ENCODE measurements at places on chromosomes 4 and X.

GRCh38 chrX:64150775-64151174, 54.7 kb downstream of the AMER1 start:
- DNase-seq = no peak

GRCh38 chrX:57155171-57155570, 18.0 kb upstream of the SPIN2A start:
- no peak for DNase-seq

GRCh38 chr4:1348014-1348513, 1.1 kb downstream of the UVSSA start:
- DNase-seq = no peak

- no peak for DNase-seq
These were observed 17.5 kb upstream of the C4orf36 start for GRCh38 chr4:86909546-86910295.

- DNase-seq = peak; percentile 1
These were observed at the start of gene MID2 for GRCh38 chrX:107825698-107826237. TSS of gene MID2 (plus strand) at chrX:107825866. CDS start at chrX:107826427, 561 bp downstream.

DNA sequence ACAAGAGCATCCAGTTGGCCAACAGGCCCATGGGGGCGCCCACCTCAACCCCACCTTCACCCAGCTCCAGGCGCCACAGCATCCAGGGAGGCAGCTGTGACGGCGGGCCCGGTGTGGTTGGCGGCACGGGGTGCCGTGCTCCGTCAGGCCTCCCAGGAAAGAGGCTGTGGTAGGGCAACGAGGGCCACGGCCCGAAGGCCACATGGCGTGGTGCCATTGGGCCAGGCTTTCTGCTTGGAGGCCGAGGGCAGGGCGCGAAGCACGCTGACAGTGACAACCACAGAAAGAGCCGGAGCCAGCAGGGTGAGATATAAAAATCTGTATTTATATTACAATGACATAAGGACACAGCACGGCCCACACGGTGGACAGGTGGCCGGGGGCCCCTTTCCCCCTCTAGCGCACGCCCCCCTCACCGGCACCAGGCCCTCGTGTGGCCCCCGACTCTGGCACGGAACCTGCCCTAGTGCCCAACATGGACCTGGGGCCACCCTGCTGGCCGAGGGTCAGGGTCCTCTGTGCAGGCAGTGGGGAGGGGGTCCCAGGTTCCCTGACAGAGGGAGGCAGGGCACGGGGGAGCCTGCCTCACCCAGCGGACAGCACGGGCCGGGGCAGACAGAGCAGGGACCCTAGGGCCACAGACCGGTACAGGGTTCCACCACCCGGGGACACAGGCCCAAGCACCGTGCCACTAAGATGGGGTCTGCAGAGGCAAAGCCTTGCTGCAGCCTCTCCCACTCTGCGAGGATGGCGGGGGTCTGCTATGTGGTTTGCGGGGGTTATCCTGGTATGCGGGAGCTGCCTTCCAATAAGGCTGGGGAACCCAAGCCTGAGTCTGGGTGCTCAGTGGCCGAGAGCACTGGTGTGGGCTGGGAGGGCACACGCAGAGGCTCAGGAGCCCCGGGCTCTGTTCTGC, 5.5 kb upstream of the HAUS3 start:
- no peak for DNase-seq

DNA sequence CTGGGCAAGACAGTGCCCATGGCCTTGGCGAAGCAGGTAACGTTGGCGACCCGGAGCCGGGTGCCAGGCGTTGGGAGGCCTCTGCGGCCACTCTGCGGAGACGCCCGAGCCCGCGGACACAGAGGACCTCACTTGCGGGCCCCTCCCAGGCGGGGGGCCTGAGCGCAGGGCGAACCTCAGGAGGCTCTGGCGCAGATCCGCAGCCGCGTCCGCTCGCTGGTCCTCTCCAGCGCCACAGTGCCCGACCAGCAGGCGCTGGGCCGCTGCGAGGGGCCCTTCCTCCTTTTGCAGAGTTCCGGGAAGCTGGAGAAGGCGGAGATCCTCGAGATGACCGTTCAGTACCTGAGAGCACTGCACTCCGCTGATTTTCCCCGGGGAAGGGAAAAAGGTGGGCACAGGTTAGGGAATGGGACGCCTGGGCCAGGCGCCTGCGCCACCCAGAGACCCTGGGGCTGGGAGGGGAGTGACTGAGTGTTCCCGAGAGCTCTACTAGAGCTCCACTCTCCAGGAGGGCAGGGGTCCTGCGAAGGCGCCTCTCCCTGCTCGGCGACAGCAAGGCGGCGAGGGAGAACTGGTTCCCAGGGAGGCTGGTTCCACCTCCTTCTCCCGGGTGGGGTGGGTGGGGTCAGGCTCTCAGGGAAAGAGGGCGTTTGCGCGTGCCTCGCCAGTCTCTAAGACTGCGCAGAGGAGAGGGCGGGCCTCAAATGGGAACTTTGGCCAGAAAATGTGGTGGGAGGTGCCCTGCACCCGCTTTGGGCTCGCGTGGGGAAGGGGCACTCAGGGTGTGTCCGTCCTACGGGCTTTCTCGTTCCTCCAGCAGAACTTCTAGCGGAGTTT, 1.4 kb downstream of the HELT start:
- DNase-seq = no peak

DNA sequence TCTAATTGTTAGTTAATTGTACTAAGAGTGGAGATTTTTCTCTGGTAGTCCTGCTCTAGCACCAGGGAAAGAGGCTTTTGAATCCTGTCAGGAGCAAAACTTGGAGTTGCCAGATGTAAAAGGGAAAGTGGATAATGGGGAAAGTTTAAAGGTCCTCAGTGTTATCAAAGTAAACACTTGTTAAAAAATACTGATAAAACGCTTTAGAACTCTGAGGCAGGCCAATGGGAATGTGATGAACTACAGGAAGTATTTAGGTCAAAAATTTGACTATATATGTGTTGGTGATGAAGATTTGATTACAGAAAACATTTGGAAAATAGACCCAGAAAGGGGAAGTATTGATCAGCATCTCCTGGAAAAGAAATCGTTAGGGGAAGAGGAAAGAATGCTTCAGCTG, 32.8 kb downstream of the SERPINA7 start:
- DNase-seq = no peak

DNA sequence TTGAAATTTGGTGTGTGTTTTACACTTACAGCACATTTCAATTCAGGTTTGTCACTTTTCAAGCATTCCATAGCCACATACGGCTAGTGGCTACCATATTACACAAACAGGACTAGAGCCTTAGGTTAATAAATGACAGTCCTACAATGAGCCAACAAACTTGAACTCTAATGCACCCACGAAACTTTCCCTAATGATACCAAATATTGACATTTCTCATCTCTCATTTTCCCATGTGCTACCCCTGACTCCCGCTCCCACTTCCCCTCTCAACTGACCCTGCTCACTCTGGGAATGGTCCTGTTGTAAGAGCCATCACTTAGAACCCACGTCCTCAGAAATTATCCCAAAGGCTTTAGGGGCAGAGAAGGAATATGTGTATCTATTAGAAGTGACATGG, 4.9 kb upstream of the TLR10 start:
- DNase-seq = no peak

GRCh38 chr4:65241257-65241997, 428.9 kb downstream of the EPHA5 start:
- no peak for DNase-seq

GRCh38 chrX:44343412-44344141, at the start of gene EFHC2:
TSS of gene EFHC2 (minus strand) at chrX:44343672. CDS start at chrX:44343588, 84 bp downstream.
- DNase-seq = no peak

All from T1000 (cell line).